ENCODE measurements at places on chromosomes 11 and 22.
A peak's percentile ranks its signal among the peaks of the same experiment; 100 is the strongest.

GRCh38 chr11:133821776-133822175 lies 23.5 kb downstream of the SPATA19 start:
- DNase-seq = no peak

- DNase-seq = no peak
Observed at GRCh38 chr11:130198964-130199363, 39.4 kb downstream of the ST14 start.

- DNase-seq = no peak
Observed at GRCh38 chr11:27238811-27239210, 124.2 kb downstream of the CCDC34 start.

- no peak for DNase-seq
Observed at GRCh38 chr22:40138866-40139265, 38.9 kb upstream of the TNRC6B start.

- no peak for DNase-seq
Observed at GRCh38 chr11:120854988-120855387, 168.9 kb upstream of the TBCEL start.

DNA sequence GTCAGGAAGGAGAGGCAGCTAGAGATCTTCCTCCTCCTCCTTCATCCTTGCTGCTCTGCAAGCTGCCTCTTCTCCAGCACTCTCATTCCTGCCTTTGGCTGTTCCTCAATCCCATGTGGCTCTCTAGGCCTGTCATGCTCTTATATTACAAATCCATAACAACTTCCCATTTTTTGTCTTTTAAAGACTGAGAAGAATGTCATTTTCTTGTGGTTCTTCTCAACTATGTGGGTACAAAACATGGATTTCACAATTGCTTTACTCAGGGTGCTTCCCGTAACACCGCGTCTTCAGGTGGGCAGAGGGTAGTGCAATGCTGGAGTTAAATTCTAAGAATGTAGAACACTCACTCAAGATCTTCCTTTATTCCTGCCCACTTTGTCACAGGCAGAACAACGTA lies 6.8 kb upstream of the CAT start:
- DNase-seq = no peak

- DNase-seq = no peak
Observed at GRCh38 chr11:10518123-10518522, 22.9 kb downstream of the RNF141 start.

GRCh38 chr22:39574779-39575551 lies 4.4 kb downstream of the CACNA1I start:
- peak; percentile 23 for DNase-seq

DNA sequence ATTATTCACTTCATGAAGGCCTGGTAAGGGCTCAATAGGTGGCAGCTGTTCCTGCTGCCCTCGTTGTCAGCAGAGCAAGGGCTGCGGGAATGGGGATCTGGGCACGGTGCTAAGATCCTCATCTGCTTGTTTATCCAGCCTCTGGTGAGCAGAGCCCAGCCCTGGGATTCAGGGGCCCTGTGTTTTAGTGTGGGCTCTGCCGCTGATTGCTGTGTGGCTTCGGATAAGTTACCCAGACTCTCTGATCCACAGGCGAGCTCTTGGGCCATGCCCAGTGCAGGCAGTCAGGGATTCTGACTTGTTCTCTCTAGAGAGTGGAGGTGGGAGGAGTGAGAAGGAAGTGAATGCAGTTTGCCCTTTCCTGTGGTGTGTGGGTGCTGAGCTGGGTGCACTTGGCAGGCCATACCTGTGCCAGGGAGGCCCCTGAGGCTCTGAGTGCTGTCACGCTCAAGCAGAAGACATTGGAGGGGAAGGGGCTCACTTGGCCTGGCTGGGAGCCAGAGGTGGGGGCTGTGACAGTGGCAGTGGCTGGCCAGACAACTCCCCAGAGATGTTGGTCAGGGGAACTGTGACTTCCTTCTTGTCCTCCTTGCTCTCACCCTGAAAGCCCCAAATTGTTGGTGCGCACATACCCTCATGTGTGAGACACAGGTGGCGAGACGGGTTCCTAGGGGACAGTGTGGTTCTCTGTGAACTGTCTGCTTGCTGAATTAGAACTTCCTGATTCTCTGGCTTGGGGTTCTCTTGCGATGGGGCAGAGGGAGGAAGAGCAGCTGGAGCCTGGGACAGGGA lies 43.7 kb downstream of the CD82 start:
- no peak for DNase-seq

GRCh38 chr11:17483505-17483904 lies 6.9 kb upstream of the ABCC8 start:
- no peak for DNase-seq

- no peak for DNase-seq
Observed at GRCh38 chr11:125960771-125961170, 14.9 kb downstream of the VSIG10L2 start.

- no peak for DNase-seq
Observed at GRCh38 chr11:34358258-34358727, 483 bp upstream of the ABTB2 start.

- DNase-seq = no peak
Observed at GRCh38 chr11:134357545-134357839, 25.7 kb downstream of the GLB1L2 start.

GRCh38 chr11:109981031-109981636 lies 112.1 kb upstream of the ZC3H12C start:
- DNase-seq = no peak

DNA sequence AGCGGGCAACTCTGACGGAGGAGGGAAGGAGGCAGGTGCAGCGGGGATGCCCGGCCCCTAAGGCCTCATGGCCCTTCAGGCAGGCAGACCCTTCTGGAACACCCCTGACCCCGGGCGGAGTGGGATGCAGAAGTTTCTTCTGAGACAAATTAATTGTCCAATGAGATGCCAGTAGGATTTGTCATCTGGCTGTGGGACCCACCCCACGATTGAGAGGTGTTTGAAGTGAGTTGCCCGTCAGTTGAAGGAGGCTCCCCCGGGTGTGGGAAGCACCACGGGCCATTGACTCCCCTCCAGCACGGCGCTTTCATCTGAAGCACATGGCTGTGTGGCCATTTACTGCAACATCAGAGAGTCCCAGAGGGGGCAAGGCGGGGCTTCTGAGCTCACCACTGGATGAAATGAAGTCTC lies 527.8 kb downstream of the BRD1 start:
- no peak for DNase-seq

DNA sequence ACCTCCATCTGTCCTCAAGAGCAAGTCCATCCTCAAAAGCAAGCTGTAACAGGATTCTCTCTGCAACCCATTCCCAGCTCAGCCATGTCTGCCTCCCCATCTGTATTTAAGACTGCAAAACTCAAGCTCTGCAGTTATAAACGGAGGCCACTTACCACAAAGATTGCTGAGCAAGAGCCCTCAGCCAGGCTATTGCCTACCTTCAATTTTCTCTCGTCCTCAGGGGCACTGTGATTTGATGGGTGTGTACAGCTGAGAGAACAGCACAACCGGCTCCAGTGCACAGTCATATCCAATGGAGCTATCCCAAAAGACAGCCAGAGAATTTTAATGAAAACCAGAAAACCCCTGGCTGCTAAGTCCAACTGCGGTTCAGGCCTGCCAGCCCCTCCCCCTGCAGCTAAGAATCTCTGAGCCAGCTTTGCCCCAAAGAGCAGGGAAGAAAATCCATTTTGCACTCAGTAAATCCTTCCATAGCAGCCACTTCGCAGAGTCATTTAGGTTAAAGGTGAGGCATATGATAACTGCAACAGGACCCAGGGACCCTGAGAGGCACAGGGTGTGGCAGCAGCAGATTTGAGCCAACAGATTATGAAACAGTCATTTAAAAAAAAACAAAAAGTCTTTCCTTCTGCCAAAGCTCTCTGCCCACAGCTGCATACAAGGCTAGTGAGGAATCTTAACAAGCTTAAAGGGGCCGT lies 37.6 kb downstream of the RAB30 start:
- DNase-seq = no peak

- DNase-seq = no peak
Observed at GRCh38 chr22:36422287-36423014, 34.7 kb upstream of the MYH9 start.

DNA sequence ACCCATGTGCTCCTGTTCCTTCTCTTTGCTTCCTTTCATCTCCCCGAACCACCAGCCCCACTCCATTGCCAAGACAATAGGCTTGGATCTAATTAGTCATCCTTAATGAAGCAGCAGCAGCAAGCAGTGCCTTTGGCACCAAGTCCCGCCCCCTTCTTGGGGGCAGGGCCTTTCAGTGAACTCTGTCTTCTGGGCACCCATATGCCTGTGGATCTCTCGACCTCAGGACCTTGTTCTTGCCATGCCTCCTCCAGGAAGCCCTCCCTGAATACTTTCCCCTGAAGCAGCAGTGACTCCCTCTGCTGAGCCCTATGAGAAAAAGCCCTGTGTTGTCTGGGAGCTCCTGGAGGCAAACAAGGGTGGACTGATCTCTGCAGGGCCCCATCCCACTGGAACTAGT lies 32.1 kb downstream of the ARHGEF17 start:
- no peak for DNase-seq

DNA sequence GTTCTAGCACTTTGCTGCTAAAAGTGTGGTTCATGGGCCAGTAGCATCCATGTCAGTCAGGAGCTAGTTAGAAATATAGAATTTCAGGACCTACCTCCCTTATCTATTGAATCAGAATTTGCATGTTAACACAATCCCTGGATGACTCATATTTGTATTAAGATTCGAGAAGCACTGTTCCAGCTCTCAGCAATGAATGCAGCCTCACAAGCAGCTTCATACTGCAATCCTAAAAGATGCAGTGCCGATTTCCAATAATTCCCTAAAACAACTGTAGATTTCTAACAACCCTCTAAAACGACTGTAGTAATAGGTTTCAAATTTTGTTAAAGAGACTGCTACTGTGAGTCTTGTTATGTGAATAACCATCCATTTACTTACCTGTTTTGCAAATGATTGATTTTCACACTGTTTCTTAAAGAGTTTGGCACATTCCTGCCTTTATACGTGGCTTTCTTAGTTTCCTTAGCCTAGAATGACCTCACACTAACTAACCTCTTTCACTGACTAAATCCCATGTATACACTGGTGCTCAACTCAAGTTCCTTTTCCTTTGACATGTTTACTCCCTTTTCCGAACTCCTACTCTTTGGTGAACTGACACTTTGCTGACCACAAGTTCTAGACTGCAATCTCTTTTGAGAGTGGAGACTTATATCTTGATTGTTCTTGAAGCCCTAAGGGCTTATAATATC lies 511.8 kb downstream of the METTL15 start:
- no peak for DNase-seq

- DNase-seq = no peak
Observed at GRCh38 chr11:28072321-28072720, 35.6 kb downstream of the KIF18A start.

- DNase-seq = no peak
Observed at GRCh38 chr11:8205566-8205965, 36.7 kb upstream of the RIC3 start.

- no peak for DNase-seq
Observed at GRCh38 chr11:77269484-77270123, 31.9 kb downstream of the GDPD4 start.

DNA sequence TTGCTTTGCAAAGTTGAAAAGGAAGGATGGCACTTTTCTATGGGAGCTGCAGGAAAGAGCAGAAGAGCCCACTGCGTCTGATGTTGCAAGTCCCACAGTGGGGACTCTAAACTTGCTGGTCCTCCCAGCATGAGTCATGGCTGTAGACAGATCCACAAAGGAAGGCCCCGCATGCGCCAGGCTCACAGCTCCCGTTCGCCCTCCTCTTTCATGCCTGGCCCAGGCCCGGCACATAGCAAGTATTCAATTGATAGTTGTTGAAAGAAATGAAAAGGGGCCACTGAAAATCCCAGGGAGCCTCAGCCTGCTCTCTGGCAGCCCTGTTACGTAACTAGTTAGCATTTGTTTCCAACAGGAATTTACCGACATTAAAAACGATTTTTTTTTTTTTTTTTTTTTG lies 18.9 kb downstream of the AP1B1 start:
- DNase-seq = no peak

DNA sequence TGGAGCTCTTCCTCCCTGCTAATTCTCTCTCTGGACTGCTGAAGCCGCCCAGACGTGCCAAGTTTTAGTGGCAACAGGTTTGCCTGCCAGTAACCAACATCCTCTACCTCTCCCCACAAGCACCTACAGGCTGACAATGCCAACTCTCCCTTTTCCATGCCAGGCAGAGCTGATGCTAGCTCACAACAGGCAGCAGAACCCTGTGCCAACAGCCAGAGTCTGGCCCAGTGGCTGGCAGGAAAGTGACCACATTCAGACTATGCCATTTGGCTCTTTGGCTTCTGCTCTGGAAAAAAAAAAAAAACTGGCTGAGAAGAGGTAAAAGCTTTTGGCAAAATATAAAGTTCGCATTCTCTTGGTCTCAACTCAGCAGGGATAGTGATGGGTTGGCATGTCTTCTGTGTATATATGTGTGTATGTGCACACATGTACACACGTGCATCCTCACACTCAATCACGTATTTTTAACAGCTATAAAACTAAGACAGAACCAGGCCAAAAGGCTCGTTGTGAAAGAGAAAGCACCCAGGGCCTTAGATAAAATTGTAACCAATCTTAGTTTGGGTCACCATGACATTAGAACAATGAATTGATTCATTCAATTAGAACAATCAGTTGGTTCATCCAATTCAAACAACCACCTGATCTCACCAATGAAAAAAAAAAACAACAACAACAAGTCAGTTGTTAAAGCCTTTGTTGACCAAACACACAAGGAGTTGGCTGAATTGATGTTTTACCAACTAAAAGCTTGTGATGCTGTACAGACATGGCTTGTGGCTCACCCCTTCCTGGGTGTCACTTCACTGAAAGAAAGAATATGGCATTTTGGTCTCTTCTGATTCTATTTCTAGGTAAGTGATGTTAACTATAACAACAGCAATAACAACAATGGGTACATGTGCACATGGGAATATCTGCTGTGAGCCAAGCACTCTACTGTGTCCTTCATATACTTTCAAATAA lies 48.6 kb downstream of the TRIM29 start:
- DNase-seq = no peak

GRCh38 chr11:117961896-117962295 lies 24.3 kb upstream of the IL10RA start:
- DNase-seq = no peak

GRCh38 chr11:33723238-33723881 lies 12.9 kb downstream of the CD59 start:
- DNase-seq = peak; percentile 95

All from AG04449 (cell line).